ENCODE measurements at places on chromosomes 12 and 14.
A peak's percentile ranks its signal among the peaks of the same experiment; 100 is the strongest.

GRCh38 chr14:52949711-52950409, 990 bp downstream of the FERMT2 start:
- no peak for DNase-seq

GRCh38 chr14:34055157-34055950, 104.5 kb upstream of the EGLN3 start:
- no peak for DNase-seq

GRCh38 chr14:105082703-105083102, 17.5 kb upstream of the GPR132 start:
- DNase-seq: no peak

- no peak for DNase-seq
These were observed 759.1 kb downstream of the GALC start for GRCh38 chr14:87233806-87234384.

DNA sequence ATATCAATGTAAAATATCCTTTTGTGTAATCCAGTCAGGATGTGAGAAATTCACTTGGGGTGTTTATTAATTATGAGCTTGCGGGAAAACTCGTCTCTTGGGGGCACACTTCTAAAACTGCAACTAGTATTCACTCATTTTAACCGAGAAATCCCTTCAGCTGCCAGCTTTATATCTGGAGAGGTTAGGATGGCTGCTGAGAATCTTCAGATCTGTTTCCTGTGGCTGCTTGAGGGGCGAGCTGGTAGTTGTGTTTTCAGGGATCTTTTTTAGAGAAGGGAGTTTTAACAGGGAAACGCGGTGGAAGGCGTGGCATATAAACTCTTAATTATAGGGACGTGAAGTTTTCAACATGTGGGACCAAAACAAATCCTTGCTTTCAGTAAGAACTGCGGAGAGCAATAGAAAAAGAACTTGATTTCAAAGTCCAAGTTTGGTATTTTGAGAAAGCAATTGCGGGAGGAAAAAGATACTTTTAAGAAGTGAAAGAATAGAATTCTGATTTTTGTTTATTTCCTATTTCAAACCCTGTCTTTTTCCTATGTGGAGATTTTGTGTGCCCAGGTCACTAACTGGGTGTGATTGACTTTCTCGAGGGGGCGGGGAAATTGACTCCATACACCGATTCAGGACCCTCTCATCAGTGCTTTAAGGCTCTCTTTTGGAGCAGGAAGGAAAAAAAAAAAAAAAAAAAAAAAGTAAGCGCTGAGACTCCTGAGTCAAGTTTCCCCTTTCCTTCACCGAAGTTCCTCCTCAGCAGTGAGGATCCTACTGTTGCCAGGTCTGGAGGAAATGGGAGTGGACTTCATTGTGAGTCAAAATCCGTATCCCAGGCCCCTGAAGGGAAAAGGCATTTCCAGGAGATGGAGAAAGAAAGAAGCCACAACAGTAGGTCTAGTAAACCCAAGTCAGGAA, 1.1 kb downstream of the PPFIBP1 start:
- no peak for DNase-seq

GRCh38 chr14:74415115-74415437, 10.9 kb downstream of the SYNDIG1L start:
- no peak for DNase-seq

DNA sequence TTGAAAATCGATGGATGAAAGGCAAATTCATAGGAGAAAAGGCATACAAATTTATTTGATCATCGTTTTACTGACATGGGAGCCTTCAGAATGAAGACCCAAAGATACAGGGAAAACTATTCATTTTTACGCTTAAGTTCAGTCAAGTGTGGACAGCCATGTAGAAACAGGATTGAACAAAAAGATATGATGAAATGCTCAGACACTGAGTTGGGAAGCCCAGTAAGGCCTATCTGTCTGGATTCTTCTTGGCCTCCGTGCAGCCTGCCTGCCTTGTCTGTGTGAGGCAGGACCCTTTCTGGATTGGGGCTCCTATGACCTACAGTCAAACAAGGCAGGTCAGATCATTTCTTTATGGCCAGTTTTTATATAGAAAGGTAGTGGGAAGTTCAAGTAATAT, 203.8 kb upstream of the MYL2 start:
- DNase-seq: no peak

DNA sequence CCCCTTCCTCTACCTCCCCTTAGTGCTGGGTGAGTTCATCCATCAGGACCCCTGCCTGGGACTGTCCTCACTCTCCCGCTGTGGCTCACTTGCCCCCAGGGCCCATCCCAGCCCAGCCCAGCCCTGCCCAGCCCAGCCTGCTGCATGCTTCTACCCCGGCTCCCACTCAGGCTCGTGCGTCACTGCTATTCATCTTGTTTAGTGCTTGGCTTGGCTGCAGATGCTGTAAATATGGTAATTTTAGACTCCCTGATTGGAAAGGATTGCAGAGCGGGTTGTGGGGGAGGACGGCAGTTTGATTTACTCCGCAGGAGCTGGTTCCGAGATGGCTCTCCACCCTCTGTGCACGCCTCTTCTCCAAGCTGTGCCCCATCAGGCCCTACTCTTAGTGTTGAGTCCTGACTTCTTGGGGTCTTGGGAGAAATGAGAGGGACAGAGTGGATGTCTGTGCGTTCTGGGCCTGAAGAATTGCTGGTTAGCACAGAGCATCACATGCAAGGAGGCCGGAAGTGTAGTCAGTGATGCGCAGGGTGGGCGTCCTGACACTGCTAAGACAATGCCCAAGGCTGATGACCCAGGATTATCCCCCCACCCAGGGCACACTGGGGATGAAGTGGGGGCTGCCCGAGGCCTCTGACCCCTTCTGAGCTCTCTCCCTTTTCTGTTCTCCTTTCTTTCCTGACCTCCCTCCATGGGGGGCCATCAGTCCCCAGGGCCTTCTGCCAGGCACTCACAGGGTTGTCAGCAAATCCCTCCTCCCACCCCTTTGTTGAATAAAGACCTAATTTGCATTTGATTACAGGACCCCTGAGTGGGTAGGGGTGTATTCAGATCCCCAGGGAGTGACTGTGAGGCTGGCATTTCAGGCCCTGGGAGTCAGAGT, 244.4 kb downstream of the ZFP36L1 start:
- no peak for DNase-seq

DNA sequence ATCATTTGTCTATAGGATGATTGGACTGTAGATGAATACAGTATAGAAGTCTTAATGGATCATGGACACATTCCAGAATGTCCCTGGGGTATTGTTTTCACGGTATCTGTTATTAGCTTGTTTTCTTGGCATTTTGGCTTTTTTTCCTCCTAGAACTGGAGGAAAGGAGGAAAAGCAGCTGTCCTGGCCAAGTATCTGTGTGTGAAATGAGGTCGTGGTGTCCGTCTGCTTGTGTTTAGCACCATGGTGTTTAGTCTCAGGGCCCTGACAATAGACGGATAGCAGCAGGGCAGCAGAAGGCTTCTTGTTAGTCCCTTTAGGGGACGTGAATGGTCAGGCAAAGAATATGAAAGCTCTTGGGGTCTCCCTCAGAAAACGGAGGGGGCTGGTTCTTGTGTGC, 21.2 kb downstream of the FGF6 start:
- no peak for DNase-seq

DNA sequence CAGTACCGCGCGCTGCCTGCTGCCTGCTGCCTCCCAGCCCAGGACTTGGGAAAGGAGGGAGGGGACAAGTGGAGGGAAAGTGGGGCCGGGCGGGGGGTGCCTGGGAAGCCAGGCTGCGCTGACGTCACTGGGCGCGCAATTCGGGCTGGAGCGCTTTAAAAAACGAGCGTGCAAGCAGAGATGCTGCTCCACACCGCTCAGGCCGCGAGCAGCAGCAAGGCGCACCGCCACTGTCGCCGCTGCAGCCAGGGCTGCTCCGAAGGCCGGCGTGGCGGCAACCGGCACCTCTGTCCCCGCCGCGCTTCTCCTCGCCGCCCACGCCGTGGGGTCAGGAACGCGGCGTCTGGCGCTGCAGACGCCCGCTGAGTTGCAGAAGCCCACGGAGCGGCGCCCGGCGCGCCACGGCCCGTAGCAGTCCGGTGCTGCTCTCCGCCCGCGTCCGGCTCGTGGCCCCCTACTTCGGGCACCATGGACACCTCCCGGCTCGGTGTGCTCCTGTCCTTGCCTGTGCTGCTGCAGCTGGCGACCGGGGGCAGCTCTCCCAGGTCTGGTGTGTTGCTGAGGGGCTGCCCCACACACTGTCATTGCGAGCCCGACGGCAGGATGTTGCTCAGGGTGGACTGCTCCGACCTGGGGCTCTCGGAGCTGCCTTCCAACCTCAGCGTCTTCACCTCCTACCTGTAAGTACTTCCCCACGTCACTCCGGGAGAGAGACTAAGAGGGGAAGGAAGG, at the start of gene LGR5:
Gene LGR5 (plus strand): TSS at position 186 of the 732 bp plus-strand sequence. CDS start 283 bp downstream, at position 469.
- DNase-seq: no peak

DNA sequence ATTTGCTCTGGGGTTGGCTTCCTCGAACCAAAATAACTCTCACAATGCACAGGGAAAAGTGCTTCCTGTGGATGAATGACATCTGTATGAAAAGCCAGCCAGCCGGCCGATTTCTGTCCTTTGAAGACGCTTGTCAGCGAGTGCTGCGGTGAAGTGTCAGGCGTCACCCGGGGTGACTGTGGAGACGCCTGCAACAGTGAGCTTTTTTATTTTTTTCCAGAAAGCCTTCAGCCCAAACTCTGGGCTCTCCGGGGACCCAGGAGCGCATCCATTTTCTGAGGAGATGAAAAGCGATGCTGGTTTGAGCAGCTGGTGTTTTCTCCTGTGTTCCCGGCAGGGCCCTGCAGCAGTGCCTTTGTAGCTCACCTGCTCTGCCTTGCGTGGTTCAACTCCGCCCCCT, 147.9 kb upstream of the MYL2 start:
- DNase-seq: no peak

DNA sequence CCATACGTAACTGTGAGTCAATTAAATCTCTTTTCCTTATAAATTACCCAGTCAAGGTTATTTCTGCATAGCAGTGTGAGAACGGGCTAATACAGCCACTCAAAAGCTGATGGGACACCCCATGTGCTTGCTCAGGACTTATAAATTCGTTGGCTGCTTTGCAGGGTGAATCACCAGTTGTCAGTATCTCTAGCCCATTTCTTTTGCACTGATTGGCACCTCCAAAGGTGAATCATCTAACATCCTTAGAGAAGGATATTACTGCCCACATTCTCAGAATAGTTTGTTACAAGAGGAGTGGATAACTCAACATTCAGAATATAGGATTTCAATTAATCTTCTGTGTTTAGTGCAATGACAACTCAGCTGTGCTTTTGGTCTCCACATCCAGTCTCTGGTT, 601.5 kb downstream of the KCNH5 start:
- DNase-seq: no peak

DNA sequence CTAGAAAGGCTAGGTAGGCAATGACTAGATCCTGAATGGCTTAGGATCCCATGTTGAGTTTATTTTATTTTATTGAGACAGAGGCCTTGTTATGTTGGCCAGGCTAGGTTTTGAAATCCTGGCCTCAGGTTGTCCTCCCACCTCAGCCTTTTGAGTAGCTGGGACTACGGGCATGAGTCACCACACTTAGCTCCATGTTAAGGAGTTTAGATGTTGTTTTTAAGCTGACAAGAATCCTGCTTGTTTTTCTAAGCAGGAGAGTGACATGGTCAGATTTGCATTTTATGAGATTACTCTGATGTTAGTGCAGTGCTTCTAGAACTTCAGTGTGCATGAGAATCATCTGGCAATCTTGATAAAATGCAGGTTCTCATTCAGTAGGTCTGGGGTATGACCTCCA, 14.5 kb downstream of the CCDC198 start:
- no peak for DNase-seq

- no peak for DNase-seq
These were observed 244.6 kb upstream of the SFSWAP start for GRCh38 chr12:131466306-131466705.

GRCh38 chr14:26282578-26282977, 315.3 kb downstream of the NOVA1 start:
- DNase-seq: no peak

DNA sequence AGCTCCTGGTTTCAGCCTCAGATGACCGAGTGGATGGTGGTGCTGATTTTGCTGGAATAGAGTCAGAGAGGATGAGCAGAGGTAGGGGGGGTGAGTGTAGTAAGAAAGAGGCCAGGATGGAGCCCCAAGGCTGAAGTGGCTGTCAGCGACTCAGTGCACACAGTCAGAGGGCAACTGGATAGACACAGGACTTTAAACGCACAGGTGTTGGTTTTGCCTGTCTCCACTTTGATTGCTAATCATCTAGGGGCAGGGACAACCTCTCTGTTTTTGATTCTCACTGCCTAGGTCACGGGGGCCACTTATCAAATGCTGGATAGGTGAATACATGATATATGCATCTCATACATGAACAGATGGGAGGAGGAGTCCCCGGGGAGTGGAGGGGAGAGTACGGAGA, 99.5 kb downstream of the EGLN3 start:
- DNase-seq: no peak

GRCh38 chr12:85507456-85507855, 227.4 kb downstream of the ALX1 start:
- no peak for DNase-seq

GRCh38 chr12:38772437-38772836, 133.0 kb downstream of the CPNE8 start:
- no peak for DNase-seq

DNA sequence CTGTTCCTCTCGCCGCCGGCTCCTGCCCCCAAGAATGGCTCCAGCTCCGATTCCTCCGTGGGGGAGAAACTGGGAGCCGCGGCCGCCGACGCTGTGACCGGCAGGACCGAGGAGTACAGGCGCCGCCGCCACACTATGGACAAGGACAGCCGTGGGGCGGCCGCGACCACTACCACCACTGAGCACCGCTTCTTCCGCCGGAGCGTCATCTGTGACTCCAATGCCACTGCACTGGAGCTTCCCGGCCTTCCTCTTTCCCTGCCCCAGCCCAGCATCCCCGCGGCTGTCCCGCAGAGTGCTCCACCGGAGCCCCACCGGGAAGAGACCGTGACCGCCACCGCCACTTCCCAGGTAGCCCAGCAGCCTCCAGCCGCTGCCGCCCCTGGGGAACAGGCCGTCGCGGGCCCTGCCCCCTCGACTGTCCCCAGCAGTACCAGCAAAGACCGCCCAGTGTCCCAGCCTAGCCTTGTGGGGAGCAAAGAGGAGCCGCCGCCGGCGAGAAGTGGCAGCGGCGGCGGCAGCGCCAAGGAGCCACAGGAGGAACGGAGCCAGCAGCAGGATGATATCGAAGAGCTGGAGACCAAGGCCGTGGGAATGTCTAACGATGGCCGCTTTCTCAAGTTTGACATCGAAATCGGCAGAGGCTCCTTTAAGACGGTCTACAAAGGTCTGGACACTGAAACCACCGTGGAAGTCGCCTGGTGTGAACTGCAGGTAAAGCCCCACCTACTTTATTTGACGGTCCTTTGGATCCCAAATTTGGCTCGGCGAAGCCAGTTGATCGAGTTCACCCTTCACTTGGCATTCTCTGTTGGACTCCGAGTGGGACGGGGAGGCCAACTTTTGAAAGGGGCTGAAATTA, 1.5 kb downstream of the WNK1 start:
- peak; percentile 37 for DNase-seq

DNA sequence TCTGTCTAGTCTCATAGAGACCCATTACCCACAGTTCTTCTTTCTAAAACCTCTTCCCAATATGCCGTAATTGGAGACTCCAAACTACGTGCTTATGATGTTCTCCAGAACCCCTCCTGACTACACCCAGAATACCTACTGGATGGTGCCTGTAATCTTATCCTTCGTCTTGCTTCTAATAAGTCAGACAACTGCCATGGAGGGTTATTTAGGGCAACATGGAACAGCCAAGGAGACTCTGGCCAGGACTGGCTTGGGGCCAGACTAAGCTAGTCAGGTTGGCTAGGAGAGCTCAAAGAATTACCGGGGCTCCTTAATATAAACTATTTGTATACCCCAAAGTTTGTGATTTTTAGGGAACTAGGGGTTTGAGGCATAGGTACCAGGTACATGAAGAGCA, 6.8 kb downstream of the PFKM start:
- DNase-seq: no peak
